Stimulated activated CD8-positive, alpha-beta memory T cell treated with anti-CD3 and anti-CD28 coated beads, Interleukin-7, amount 100 ng/mL, for 1 hour (primary cell): ENCODE measurements at places on chromosomes 7 and 10.

DNA sequence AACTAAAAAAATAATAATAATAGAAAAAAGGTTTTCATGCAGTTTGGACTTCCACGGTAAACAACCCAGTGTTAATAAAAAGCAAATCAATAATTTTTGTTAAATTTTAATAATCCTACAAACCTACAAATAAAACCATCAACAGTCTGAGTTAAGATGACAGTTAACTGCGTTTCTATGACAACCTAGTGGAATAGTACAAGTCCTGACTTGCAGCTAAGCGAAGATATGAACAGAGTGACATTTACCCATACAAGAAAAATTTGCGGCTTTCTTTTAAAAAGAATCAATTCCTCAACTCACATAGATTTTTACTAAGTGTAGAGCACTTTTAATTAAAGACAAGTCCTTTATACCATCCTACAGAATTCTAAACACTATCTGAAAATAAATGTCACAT is 35.6 kb downstream of the VPS41 start:
- DNase-seq, result no peak

DNA sequence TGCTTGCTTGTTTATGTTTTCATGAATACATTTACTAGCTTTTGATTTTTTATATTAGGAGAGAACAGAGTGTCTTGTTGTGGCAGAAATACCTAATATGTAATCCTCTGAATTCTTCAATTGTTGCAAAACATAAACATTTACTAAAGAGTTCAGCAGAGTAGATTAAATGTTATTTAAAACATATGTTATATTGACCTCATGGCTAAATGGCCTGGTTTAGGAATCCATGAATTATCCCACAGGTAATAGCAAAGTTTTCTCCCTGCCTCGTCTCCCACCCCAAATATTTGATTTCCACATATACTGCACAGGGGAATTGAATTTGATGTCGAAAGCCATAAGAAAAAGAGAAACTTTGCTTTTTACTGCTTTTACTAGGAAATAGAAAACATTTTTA is 111.8 kb downstream of the ADK start:
- DNase-seq, result no peak

GRCh38 chr7:93530701-93531100 is 43.8 kb downstream of the CALCR start:
- no peak for DNase-seq

DNA sequence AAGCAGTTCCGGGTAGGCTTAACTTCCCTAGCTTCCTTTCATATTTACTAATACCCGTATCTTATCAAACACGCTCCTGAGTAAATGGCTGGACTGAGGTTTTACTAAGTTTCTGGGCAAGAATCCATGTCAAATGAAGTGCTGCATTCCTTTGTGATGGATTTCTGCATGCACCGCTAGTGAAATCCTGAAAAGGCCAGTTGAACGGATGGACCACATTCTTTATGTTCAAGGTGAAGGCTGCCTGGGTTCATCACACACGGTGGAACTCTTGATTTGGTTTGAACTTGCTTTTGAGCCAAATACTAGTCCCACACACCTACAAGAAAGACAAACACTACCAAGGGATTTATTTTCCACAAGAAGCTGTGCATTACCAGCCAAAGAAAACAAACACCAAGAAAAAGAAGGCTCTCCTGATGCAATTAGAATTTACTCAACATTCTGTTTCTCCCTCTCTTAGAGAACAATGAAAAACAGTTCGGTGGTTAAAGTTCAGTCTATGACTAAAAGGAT is 255.0 kb upstream of the SEMA3C start:
- DNase-seq, result no peak

DNA sequence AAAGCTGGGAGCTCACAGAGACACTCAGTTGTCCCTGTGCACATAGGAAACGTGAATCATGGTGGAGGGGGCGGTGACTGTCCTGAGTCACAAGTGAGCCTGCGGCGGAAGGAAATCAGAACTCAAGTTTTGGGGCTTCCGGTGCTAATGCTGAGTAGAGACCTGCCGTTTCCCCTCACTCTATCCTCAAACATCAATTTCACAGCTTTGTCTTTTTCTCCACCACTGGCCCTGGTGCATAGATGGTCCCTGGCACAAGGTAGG is 21.9 kb downstream of the ADCYAP1R1 start:
- DNase-seq, result no peak

- DNase-seq, result no peak
These were observed 249.9 kb upstream of the SMIM30 start for GRCh38 chr7:113368256-113368655.

- DNase-seq, result no peak
These were observed 1.0 kb downstream of the NT5C2 start for GRCh38 chr10:103192089-103192450.

DNA sequence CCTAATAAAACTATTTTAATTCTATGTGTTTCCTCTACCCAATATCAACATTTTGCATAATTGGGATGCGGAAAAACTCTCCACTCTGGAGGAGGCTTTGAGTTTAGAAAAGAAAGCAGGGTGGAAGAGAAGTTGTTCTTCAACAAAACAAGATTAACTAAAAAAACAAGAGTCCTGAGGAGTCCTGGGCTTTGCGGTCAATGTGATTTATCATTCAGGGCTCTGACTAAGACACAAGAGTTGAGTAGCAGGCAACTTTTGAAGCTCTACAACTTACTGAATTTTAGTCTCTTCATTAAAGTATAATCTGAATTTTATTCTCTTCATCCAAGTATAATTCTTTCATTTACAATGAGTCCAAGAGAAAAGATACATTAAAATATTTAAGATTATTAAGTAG is 18.3 kb upstream of the TMEM26 start:
- DNase-seq, result no peak
